T-helper 9 cell (primary cell): ENCODE measurements at places on chromosomes 3 and 15.

DNA sequence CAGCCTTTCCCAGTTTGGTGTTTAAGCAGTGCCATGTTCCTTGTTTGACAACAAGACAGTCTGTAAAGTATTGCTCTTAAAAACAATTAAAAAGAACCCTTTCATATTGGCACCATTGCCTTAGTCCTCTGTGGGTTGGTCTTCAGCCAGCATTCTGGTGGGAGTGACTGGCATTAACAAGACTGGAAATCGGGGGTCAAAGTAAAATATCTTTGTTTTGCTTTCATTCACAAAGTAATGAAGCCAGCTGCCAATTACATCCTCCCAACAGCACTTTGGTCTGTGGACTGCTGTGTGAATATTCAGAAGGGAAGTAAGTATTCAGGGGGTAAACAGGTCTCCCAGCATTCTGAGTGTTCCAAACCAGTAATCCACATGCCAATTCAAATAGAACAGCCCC, 8.3 kb upstream of the VILL start:
- no peak for DNase-seq

GRCh38 chr3:187013159-187013716, 82.9 kb downstream of the ST6GAL1 start:
- DNase-seq, result no peak

DNA sequence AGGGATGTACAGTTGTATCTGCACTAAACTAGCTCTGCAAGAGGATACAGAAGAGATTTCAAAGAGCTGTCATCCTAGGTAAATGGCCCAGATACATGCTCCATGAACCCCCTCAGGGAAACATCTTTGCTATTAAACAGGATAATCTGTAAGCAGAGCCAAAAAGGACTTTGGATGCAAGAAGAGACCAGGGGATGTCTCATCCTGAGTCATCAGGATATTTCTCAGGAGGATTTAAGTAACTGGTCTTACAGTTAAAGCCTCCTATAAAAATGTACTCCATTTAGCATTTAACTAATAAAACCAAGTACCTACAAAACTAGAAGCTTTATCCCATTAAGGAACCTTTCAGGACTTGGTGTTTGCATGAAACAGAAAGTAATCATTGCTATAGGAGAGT, 48.2 kb upstream of the PHLDB2 start:
- DNase-seq, result no peak

GRCh38 chr15:38535491-38536200, 29.0 kb downstream of the RASGRP1 start:
- no peak for DNase-seq

GRCh38 chr3:52288674-52289073, 1.0 kb downstream of the GLYCTK start:
- DNase-seq, result no peak

DNA sequence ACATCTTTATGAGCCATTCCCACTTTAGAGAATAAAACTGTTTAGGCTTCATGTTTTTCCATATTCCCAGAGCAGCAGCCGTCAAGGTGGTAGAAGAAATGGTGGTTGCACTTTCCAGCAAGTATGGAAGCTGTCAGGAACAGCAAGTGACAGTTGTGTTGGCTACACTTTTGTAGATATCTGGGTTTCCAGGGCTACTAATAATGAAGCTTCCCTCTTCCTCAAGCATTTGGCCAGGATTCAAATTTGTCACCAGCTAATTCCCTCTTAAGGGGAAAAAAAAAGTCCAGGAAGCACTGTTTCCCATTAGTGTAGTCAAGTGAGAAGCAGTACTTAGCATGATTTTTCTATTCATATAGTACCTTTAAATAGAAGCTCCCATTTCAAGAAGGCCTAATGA, 252.8 kb downstream of the IGSF11 start:
- no peak for DNase-seq

DNA sequence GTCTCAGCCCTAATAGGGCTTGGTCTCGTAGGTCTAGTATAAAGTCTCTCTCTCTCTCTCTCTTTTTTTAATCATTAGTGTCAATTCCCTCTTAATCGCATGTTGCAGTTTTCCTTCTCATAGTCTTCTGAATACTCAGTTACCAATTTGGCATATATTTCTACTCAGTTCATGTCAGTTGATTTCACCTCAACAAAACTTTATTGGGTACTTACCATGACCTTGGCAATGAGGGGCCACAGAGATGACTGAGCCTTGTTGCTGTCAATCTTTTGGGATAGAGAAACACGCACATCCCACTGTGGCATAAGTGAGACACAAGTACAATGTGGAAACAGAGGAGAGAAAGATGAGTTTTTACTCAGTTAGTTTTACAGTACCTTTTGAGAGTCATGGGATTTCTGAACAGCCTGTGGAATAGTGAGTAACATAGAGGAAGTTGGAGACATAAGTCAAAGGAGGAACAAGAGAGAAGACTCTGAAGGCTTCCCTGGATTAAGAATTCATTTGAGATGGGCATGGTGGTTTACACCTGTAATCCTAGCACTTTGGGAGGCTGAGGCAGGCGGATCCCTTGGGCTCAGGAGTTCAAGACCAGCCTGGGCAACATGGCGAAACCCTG, 150.2 kb upstream of the CBLB start:
- no peak for DNase-seq
